ENCODE measurements at places on chromosomes 11 and 22.

GRCh38 chr11:26916805-26917204 lies 77.1 kb upstream of the FIBIN start:
- no peak for DNase-seq

GRCh38 chr22:24563246-24563645 lies 7.4 kb downstream of the SNRPD3 start:
- peak; percentile 84 for DNase-seq

DNA sequence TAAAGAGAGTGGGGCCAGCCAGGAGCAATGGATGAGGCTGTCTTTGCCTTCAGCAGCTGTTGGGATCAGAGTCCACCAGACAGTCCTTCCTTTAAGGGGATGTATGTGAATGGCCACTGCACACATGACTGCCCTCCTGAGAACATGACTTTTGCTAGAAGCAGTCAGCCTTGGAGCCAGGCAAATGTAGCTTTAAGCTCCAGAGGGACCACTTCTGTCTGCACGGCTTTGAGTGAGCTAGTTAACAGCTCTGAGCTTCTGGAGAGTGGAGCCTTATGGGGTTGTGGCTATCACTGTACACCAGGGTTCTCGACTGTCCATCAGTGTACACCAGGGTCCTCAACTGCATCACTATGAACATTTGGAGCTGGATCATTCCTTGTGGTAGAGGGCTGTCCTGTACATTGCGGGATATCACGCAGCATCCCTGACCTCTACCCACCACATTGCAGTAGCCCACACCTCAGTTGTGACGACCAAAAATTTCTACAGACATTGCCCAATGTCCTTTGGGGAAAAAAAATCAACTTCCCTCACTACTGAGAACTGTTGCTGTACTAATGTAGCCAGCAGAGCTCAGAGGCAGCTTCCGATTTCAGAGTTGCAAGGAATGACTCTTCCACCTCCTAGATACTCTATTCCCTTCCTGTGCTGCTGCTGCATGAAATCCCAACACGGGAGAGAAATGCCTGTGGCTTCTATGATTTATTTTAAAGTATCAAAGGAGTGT lies 169.4 kb downstream of the MYO18B start:
- no peak for DNase-seq

DNA sequence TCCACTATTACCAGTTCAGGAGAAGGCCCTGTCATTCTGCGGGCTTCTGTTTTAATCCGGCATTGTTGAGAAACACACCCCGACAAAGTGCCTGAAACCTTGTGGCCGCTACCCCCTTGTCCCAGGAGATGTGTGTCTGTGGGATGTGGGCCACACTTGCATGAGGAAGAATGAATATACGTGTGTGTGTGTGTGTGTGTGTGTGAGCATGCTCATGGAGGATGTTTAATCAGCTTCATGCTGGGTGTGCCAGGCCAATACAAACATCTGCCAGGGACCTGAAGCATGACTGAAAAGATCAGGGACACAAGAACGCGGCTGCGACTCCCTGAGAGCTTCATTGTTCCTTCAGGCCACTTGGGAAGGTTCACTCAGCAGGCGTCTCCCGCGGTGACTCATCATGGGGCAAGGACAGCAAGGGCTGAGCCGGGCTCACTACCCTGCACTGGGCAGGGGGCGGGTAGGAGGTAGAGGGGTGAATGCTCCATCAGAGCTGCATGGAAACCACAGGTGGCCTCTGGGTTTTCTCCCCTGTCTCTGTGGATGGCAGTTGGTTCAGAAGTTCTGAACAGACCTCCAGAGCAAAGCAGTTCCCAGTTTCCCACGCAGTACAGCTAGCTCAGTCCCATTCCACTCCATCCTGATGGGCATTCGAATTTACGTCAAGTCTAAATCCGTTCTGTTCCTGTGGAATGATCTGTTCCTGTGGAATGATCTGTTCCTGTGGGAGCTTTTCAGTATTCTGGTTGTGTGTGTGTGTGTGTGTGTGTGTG lies 7.0 kb upstream of the MALAT1 start:
- peak; percentile 94 for DNase-seq

GRCh38 chr11:122808478-122808869 lies 29.8 kb upstream of the CRTAM start:
- no peak for DNase-seq

DNA sequence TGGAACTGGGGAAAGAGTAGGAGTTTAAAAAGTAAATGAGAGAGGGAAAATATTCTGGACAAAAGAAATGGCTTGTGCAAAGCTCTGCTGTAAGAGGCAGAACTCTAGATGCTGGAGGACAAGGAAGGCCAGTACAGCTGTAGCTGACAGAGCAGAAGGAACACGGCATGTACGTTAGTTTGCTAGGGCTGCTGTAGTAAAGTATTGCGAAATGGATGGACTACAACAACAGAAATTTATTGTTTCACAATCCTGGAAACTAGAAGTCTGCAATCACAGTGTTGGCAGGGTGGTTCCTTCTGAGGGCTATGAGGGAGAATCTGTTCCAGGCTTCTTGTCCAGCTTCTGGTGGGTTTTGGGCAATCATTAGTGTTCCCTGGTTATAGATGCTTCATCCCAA lies 454.4 kb downstream of the NTM start:
- DNase-seq, result no peak

GRCh38 chr11:71937826-71938225 lies 9.0 kb downstream of the RNF121 start:
- DNase-seq, result no peak

DNA sequence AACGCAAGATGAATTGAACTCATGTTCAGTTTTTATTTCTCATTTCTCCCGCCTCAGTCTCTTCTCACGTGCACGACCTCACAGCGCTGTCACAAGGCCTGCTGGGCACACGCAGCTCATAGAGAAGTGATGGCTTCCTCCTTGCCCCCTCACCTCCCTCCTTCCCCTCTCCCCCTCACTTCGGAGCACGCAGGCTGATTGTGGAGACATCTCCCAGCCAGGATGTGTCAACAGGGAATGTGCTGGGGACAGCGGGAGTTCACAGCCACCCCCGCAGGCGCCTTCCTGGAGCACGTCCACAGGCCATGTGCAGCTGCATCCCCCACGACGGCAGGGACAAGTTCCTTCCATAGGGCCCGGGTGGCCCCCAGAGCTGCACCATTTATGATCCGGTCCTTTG lies 29.1 kb upstream of the KRTAP5-6 start:
- DNase-seq, result no peak
